ENCODE measurements at places on chromosomes 16 and 17.

GRCh38 chr17:72937707-72938106 is 154.8 kb downstream of the SLC39A11 start:
- DNase-seq, result no peak

DNA sequence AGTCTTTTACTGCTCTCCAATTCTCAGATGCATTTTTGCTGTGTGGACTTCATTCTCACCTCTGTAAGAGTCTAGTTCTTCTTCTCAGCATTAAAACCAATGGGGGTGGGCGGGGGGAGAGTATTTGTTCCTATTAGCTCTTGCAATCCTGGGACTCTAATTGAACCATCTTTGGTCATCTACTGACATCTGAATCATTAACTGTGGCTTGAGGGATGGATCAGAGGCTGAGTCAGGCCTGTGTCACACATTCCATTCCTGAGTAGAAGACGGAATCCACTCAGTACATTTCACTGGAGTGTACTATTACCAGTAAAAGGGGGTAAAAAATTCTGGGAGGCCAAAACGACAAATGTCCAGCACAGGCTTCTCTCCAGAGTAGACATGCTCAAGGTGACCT is 12.8 kb upstream of the ZNF23 start:
- DNase-seq, result no peak

GRCh38 chr17:7651097-7651664 is 455 bp downstream of the ATP1B2 start:
- no peak for DNase-seq

- no peak for DNase-seq
Observed at GRCh38 chr16:85262558-85263238, 150.4 kb upstream of the CIBAR2 start.

DNA sequence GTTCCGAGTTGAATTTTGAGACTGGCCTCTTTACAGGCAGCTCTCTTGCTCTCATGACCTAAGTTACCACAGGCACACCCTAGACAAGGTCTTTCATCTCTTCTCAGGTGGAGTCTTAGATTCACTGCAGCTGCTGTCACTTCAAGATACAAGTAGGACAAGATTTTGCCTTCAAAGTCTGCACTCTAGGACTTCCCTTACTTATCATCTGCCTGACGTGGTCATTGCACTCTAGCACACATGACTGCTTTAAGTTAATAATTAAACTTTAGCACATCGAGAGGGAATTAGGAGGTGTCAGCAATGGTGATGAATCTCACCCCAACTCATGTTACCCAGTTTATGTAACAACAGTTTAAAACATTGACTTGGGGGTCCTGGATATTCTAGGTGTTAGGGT is 25.6 kb downstream of the RNF135 start:
- no peak for DNase-seq

DNA sequence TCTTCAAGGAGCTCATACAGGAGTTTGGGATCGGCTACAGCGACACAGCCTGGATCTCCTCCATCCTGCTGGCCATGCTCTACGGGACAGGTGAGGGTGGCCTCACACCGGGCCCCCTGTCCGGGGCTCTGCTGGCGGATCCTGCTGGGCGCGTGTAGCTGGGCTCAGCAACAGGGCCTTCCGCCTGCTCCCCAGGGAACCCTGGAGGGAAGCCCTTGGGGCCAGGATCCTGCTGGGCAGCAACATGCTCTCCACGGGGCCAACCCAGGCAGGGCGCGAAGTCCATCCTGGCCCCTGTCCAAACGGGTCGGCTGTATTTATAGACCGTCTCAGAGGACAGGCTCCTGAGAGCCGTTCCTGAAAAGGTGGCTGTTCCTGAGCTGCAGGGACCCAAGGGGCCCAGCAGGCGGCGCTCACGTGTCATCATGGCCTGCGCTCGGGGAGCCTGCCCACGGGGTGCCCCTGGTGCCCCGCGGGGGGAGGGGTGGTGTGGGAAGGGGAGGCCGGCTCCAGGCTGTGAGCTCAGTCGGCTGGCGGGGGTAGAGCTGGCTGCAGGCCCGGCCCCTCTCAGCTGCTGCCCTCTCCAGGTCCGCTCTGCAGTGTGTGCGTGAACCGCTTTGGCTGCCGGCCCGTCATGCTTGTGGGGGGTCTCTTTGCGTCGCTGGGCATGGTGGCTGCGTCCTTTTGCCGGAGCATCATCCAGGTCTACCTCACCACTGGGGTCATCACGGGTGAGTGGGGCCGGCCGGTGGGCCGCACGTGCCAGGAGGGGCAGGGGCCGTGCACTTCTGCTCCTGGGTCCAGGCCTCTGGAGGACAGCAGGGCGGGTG is 7.5 kb downstream of the SLC16A3 start:
- peak; percentile 77 for DNase-seq

DNA sequence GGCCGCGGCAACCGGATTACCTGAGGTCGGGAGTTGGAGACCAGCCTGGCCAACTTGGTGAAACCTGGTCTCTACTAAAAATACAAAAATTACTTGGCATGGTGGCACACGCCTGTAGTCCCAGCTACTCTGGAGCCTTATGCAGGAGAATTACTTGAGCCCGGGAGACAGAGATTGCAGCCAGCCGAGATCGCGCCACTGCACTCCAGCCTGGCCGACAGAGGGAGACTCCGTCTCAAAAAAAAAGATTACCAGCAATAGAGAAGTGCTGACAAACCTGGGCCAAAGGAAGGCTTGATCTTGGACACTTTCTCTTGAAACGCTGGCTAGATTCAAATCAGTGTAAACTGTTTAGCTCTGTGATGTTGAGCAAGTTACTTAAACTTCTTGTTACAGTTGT is 4.3 kb downstream of the MT1H start:
- DNase-seq, result peak; percentile 42

DNA sequence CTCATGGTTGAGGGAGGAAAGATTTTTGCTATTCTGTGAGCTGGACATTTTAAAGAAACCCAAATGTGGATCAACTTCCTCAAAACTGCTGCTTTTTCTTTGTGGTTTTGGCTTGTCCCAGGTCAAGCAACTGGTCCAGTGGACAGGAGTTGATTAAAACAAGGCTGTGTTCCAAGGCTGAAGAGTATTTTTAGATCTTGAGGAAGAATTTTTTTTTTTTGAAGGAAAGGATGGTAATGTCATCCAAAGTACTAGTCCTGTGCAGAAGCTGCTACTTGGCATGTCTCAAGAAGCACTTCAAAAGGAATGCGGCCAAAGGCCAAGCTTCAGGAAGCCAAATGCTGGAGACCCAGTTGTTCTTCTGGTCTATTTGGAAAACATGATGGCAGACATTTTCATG is 8.0 kb upstream of the MYH2 start:
- no peak for DNase-seq

DNA sequence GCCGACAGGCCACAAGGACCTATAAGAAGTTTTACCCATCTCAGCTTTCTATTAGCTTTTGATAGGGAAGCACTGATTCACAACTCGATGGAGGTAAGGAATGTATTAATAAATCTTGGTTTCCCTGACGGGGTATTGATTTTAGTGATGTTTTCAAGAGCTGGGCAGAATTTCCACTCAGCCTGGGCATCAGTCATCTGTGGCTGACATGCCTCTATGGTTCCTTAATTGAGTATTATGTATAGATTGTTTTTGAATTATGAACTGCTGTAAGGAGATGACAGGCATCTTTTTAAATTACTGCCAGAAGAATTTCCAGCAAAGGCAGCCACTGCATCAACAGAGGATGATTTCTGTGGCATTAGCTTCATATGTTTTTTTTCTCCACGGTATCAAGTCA is 128.6 kb downstream of the CPPED1 start:
- DNase-seq, result no peak

DNA sequence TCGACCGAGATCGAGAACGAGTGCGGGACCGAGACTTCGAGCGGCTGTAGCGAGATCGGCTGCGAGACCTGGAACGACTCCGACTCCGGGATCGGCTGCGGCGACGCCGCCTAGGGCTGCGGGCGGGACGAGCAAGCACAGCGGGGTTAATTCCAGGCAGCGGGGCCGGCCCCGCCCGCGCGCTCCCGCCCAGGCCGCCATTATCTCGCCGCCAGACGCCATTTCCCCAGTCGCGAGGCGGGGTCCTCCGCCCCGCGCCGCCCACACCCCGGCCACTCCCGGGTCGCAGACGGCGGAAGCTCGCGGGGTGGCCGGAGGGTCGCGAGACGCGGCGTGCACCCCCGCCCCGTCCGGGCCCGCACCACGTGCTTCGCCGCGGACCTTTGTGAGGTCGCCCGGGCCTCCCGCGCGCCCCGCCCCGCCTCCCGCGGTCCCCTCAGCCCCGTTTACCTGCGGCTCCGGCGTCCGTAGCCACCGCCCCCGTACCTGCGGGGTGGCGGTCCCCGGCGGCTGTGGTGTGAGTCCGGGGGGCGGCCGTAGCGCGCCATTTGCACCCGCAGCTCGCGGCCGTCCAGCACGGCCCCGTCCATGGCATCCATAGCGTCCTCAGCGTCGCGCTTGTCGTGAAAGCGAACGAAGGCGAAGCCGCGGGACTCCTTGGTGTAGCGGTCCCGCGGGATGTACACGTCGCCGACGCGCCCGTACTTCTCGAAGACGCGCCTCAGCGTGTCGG is 616 bp downstream of the SRSF2 start:
- peak; percentile 77 for DNase-seq

DNA sequence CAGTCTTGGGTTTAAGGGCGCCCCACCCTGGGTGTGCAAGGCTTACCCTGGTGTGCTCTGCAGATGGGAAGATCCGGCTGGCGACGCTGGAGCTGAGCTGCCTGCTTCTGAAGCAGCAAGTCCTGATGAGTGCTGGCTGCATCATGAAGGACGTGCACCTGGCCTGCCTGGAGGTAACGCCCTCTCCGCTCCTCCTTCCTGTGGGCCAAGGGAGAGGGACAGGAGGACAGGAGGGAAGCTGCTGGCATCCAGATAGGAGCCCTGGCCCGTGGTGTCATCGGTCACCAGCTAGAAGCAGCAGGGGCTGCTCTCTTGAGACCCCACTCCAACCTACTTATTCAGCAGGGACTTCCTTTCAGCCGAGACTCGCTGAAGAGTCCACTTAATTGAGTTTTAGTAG is 97.8 kb downstream of the CLEC16A start:
- no peak for DNase-seq

GRCh38 chr16:51287121-51287755 is 136.2 kb upstream of the SALL1 start:
- DNase-seq, result no peak

DNA sequence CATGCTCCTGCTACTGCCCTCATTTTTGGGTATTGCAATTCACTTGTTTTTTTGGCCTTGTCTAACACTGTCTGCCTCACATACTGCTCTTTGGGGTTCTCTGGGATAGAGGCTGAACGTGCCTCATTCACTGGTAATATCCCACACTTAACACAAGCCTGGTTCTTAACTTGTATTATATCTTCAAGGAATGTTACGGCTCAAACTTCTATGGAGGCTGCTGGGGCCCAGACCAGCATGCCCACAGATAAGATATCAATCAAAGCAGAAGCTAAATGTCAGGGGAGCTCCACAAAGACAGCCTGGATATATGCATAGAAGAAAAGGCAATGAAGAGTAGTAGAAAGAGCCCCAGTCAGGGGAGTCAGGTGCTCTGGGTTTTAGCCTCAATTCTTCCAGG is 103.5 kb downstream of the WSCD1 start:
- no peak for DNase-seq

GRCh38 chr17:9959377-9959981 is 54.4 kb upstream of the RCVRN start:
- peak; percentile 80 for DNase-seq

- no peak for DNase-seq
Observed at GRCh38 chr17:45855691-45856336, 11.1 kb downstream of the SPPL2C start.

GRCh38 chr17:38753071-38753506 is 548 bp downstream of the PSMB3 start:
- DNase-seq, result no peak

GRCh38 chr16:56206951-56207350 is 15.7 kb downstream of the GNAO1 start:
- DNase-seq, result no peak

DNA sequence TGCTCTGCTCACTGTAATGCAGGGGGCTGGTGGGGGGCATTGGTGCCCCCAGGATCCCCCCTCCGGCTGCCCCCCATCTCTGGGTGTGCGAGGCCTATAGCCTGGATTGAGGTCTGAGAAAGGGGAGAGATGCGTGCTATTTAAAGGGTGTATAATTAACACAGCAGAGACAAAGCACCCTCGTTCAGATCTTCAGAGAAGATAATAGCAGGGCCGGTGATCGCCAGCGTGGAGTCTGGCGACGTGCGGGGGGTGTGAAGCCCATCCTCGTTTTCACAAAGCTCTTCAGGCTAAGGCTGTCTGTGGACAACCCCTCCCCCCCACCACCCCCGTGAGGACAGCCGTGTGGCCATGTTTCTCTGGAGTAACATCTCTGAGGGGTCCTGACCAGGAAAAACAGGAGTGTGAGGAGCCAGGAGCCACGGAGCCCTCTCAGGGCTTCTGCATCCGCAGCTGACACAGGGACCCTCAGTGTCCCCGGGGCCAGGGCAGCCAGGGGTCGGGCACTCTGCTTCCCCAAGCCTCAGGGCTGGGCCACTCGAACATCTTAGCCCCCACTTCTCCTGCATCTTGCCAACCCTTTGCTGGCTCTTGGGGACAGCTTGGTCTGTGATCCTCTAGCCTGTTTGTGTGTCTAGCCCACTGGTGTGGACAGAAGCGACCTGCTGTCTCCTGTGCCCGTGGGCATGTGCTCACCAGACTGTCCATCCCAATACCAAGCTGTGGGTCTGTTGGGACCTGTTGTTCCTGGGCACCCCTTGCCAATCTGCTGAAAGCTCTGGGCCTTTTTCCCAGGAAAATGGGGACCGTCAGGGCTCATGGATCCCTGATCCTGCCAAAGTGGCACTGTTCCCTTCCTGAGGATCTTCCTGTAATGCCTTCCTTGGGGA is 58.9 kb downstream of the BAIAP2 start:
- DNase-seq, result no peak

GRCh38 chr17:41786227-41787020 is at the start of gene JUP:
TSS of gene JUP (minus strand) at chr17:41786711. CDS start at chr17:41771854, 14,857 bp downstream.
- peak; percentile 100 for DNase-seq

- DNase-seq, result no peak
Observed at GRCh38 chr16:88782454-88783390, 2.3 kb downstream of the PIEZO1 start.

GRCh38 chr17:11493936-11494335 is 104.3 kb upstream of the DNAH9 start:
- no peak for DNase-seq

DNA sequence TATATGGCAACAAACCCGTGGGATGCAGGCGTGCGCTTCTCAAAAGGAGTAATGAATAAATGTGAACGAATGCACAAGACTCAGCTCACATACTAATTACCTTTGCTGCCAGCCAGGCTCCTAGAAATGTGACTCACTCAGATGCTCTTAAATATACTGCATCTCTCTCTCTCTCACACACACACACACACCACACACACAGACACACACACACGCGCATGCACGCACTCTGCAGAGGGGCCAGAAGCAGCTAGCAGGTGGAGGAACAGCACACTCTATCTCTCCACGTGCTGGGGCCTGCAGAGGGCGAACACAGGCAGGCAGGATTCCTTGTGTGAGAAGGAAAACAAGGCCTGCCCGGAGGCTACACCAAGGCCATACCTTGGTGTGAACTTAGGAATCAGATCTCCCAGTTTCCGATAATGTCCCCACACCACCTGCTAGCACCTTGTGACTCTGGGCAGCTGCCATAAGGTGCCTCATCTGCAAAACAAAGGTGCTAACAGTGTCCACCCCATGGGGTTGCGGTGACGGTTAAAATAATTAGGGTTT is 5.3 kb downstream of the GPRC5B start:
- no peak for DNase-seq
